ENCODE measurements at places on chromosomes 5 and 9. TPM values are rescaled to one million over a fixed set of nuclear protein-coding genes. Genes with fewer than 3 reads are reported as not detected.

Gene IL5
- not detected for total RNA-seq

Gene OR2V1
- total RNA-seq, result not detected

Gene SGTB
- 21.2 TPM for total RNA-seq

Gene FCN2
- total RNA-seq, result not detected

Gene N4BP3
- total RNA-seq, result 10.6 TPM

Gene KIF12
- total RNA-seq, result 0.93 TPM

Gene DMRTA1
- total RNA-seq, result 1.8 TPM

Gene RFESD
- 4.8 TPM for total RNA-seq

Gene FRMD3
- total RNA-seq, result 32.1 TPM

Gene PFN3
- not detected for total RNA-seq

Gene S1PR3
- 59.5 TPM for total RNA-seq

Gene BTNL9
- total RNA-seq, result 4.7 TPM

Gene DOCK8
- total RNA-seq, result 33.6 TPM

Gene GCNT4
- 0.71 TPM for total RNA-seq

Gene HNRNPAB
- total RNA-seq, result 63.4 TPM

Gene PHF24
- 11.2 TPM for total RNA-seq

Gene TUBB4B
- 374 TPM for total RNA-seq

Gene MARCHF3
- total RNA-seq, result 23.3 TPM

Gene LIFR
- 60.8 TPM for total RNA-seq

Gene KIF4B
- 0.33 TPM for total RNA-seq

Gene SKP1
- total RNA-seq, result 305 TPM

Gene TDRD7
- 108 TPM for total RNA-seq

Gene ADGRV1
- total RNA-seq, result 287 TPM

Gene ANXA2R
- total RNA-seq, result 1.8 TPM

Gene BNC2
- 24.6 TPM for total RNA-seq

Gene CCL27
- total RNA-seq, result not detected

Gene MSX2
- total RNA-seq, result 0.82 TPM

Gene CDH9
- 1.6 TPM for total RNA-seq

Gene FLT4
- total RNA-seq, result 15.1 TPM

Gene IPO11
- 56.2 TPM for total RNA-seq

Gene SPINK7
- not detected for total RNA-seq

Gene PCDHAC2
- total RNA-seq, result 39.0 TPM

Gene SMC2
- 24.8 TPM for total RNA-seq

Gene PCA3
- 0.27 TPM for total RNA-seq

Gene NEK6
- 47.9 TPM for total RNA-seq
